Stimulated activated CD8-positive, alpha-beta memory T cell treated with anti-CD3 and anti-CD28 coated beads, Interleukin-4, amount 100 ng/mL, for 24 hours (primary cell): ENCODE measurements at places on chromosomes 4 and X.

DNA sequence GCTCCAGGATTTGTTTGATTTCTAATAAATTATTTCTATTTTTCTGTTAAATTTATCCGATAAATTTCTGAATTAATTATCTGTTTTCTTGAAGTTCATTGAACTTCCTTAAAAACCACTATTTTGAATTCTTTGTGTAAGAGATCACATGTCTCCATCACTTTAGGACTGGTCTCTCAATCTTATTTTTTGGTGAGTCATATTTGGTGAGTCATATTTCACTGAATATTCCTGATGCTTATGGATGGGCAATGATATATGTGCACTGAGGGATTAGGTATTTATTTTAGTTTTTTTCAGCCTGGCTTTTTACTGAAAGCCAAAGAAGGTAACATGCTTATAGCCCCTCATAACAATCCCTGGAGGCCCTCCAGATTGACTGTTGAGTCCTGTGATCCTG lies 48.5 kb upstream of the IL15 start:
- DNase-seq: no peak

- DNase-seq: no peak
Measured at GRCh38 chrX:149472625-149473024, 32.5 kb downstream of the IDS start.

DNA sequence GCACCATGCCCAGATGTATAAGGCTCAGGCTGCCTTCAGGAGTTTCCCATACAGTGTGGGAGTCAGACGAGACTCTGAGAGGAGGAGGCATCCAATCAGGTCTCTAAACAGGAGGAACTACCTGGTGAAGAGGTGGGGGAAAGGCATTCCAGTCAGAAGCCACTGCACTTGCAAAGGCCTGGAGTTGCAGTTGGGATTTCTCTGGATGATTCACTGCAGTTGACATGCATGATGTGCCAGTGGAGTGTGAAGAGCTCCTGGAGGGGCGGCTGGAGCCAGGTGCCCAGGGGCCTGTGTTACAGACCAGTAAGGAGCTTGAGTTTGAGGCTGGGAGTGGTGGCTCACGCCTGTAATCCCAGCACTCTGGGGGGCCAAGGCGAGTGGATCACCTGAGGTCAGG lies 339.1 kb downstream of the ARHGAP10 start:
- no peak for DNase-seq

DNA sequence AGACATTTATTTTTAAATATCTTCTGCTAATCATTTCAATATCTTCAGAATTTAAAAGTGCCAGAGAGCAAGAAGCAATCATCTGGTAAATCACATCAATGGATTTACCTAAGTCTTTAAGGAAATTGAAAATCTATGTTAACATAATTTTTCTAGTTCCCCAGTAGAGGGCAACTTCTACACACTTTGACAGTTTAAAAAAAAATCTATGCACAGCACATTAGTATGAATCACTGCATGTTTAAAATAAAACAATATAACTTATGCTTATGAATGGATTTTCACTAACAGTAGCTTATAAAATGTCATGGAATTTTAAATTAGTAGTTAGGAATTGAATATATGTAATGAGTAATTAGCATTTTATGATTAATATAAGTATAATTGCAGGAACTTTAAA lies 126.5 kb downstream of the REELD1 start:
- DNase-seq: no peak

DNA sequence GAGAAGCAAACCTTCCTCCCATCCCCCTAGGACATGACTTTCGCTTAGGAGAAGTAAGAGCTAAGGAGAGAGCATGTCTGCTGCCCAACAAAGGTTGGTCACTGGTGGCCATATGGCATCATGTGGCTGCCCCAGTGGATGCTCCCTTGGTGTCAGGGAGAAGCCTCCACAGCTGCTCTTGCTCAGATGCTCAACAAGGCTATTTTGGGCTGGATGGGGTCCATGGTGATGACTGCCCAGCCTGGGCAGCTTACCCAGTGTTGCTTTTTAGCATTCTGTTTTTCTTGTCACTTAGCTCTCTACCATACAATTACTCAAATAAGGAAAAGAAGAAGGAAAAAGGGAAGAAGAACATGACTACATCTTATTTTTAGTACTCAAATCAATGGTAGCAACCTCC lies 48.9 kb upstream of the PPARGC1A start:
- DNase-seq: no peak

- DNase-seq: no peak
Measured at GRCh38 chr4:113053883-113054282, 4.4 kb downstream of the ANK2 start.

- no peak for DNase-seq
Measured at GRCh38 chrX:9352243-9352642, 112.6 kb upstream of the TBL1X start.

GRCh38 chrX:47651043-47651905 lies 911 bp upstream of the ELK1 start:
- no peak for DNase-seq
